ENCODE measurements at places on chromosomes 5 and 9.
A peak's percentile ranks its signal among the peaks of the same experiment; 100 is the strongest.

DNA sequence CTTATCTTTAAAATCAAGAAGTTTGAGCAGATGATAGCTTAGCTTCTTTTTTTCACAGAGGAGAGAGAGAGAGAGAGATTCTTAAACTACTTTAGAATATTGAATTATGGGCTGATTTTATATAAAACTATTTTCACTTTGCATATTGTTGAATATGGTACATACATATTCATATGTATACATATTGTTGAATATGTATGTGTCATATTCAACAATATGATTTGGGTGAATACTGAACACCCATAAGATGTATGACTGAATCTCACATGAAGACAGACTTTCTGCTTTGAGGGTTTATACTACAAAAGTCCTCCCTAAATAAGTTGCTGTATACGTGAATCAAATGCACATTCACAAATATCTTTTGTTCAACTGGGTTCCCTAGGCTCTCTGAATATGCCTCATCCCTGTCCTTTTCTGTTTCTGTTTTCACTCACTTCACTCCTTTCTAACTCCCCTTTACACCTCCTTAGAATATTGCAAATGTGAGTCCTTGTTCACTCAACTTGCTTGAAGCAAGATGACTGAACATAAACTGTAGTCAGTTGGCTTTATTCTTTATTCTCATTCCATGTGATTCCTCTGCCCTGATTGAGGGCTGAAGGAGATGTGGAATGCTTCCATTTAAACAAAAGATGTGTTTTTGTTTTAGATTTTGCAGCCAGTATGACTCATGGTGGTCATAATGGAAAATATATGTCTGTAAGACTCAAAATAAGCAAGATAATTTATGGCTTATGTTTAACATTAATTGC, 225.4 kb upstream of the DAB2 start:
- no peak for DNase-seq

- no peak for DNase-seq
These were observed 154.1 kb upstream of the CD180 start for GRCh38 chr5:67350618-67351201.

- peak; percentile 22 for DNase-seq
These were observed 118.2 kb upstream of the HMHB1 start for GRCh38 chr5:143693651-143694252.

GRCh38 chr9:107485458-107486043, 4.0 kb downstream of the KLF4 start:
- no peak for DNase-seq

DNA sequence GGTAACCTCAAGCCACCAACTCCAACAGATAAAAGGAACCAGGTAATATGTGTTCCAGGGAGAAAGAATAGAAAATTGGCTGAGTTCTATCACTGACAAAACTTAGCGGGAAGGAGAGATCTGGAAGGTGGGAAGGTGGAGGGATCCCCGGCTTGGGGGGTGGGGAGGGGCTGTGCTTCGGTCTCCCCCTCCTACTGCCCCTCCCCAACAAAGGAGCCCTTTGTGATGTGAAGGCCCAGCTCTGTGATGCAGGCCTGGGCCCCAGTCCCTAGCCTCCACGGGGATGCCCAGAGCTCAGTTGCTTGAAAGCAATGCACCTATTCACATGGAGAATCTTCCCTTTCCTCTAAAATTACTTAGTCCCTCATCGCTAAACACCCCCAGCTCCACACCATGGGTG, 4.4 kb upstream of the ZNF484 start:
- no peak for DNase-seq

GRCh38 chr5:130115686-130116085, 211.4 kb downstream of the CHSY3 start:
- DNase-seq, result no peak

DNA sequence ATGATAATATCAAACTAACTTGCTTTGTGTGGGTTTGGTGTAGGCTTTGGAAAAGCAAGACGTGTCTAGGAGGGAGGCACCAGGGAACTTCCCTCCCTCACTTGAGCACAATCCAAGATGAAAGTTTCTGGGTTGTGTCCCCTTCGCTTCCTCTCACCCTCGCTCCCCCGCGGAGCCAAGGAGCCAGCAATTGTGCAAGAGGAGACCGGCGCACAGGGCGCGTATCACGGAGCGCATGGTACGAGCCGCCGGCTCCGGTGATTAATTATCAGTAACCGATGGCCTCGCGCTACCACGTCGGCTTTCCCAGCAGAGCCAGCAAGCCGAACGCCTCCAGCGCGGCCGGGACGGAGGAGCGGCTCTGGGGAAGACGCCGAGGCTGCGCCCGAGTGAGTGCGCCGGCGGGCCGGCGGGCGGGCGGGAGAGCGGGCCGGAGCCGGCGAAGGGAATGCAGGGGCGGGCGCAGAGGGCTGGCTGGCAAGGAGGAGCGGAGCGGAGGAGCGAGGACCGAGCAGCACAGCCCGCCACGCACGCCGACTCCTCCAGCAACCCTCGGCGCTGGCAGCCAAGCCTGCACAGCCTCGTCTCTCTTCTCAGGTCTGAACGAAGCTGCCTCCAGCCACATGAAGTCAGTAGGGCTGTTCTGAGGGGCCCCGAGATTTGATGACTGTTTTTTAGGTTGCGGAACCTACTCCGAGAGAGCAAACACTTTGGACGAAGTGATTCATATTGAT, 143.6 kb downstream of the BNC2 start:
- peak; percentile 3 for DNase-seq

- DNase-seq, result no peak
These were observed 44.9 kb upstream of the CDH18 start for GRCh38 chr5:20032896-20033295.

DNA sequence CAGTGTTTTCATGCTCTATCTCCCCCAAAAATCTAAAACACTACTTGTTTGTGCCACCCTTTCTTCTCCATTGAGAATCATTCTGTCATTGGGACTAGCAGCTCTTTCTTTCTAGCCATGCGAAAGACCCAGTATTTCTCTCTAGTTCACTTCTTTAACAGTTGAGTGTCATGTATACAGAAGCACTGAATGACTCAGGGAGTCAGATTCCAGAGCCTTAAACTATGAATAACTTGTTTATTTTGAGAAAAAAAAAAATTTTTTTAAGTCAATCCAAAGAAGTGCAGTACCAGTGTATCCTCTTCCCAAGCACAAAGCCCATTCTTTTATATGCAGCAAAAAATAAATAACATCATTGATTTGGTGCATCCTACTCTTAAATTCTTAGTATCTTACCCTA, 415.4 kb upstream of the GRAMD2B start:
- no peak for DNase-seq

DNA sequence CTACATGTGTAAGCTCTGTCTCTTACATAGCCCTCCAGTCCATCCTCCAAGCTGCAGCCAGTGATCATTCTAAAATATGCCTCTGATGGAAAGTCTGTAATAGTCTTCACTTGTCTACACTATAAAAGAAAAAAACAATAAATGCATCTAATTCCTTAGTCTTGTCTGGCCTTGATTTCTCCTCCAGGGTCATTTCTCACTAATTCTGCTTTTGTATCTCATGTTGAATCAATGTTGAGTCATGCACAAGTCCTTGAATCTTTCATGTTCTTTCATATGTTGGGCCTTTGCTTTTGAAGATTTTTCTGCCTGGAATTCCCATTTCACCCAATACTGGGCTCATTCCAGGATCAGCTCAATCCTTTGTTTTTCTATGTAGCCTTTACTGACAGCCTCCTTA, 121.1 kb upstream of the TRIM32 start:
- DNase-seq, result no peak

- DNase-seq, result no peak
These were observed 100.1 kb upstream of the DHFR start for GRCh38 chr5:80754900-80755299.

DNA sequence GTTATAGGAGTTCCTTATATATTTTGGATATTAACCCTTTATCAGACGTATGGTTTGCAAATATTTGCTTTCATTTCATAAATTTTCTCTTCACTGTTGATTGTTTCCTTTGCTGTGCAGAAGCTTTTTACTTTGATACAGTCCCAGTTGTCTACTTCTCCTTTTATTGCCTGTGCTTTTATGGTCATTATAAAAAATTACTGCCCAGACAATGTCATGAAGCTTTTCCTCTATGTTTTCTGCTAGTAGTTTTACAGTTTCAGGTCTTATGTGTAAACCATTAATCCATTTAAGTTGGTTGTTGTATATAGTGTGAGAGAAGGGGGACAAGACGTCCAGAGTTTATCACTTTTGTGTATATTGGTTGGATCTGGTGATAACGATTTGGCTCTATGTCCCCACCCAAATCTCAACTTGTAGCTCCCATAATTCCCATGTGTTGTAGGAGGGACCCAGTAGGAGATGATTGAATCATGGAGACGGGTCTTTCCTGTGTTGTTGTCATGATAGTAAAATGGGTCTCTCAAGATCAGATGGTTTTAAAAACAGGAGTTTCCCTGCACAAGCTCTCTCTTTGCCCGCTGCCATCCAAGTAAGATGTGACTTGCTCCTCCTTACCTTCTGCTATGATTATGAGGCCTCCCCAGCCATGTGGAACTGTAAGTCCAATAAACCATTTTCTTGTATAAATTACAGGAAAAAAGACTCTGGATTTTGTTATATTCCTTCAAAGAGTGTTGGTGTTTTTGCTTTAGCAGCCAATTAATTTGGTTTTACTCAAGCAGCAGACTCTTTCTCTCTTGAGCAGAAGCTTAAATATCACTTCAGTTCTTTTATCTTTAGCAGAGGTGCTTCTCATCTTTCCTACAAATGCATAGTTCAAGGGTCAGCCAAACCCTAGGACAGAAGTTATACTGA, 13.7 kb downstream of the F2R start:
- no peak for DNase-seq

DNA sequence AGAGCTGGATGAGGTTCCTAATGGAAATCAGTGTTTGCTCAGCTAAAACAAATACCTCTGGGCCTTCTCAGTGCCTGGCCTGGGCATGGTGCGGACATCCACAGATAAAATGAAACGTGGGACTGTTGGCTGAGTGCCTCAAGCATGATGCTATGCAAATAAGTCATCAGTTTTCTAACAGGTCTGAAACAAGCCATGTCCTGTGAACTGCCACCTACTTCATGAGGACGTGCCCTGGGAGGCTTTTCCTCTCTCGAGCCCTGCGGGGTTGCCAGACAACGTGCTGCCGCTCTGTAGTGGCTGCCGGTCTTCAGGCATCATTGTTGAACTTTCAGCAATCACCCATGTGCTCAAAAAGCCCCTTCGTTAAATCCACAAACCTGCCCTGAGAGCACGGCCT, 240.4 kb upstream of the IRX2 start:
- no peak for DNase-seq

DNA sequence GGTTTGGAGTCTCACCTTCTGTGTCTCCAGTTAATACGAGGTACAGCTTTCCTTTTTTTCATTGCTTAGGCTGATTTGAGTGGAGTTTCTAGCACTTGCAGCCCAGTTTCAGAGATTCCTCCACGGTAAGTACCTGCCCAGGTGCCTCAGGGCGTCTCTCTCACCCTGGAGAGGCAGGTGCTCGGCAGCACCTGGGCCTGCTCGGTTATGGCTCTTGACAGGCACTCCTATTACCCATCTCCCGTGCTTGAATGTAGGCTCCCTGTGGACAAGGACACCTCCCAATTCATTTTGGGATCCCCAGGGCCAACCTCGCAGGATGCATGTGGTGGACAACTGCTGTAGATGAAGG, 144.3 kb downstream of the NR3C1 start:
- no peak for DNase-seq

DNA sequence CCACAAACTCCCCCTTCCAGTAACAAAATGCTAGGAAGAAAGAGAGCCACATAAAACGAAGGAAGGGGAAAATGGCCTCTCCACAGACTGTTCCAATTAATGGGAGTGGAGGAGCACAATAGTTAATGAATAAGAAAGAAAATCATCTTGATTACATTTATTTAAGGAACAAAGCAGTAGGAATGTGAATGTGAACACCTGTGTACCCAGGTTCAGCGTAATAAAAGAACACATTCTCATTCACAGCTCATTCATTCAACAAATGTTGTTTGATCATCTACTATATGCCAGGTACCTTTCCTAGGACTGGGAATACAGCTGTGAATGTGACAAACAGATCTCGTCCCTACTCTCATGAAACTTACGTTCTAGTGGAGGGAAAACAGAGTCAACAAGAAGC, 35.7 kb downstream of the SIL1 start:
- DNase-seq, result no peak

- DNase-seq, result no peak
These were observed 29.2 kb upstream of the PTCH1 start for GRCh38 chr9:95545831-95546567.

- no peak for DNase-seq
These were observed 541.0 kb downstream of the RAB3C start for GRCh38 chr5:59123595-59124561.

- peak; percentile 53 for DNase-seq
These were observed at the start of gene RNF208 for GRCh38 chr9:137222190-137223077. RNF208 (minus strand) TSS chr9:137222240; CDS start chr9:137221212, 1,028 bp downstream.

DNA sequence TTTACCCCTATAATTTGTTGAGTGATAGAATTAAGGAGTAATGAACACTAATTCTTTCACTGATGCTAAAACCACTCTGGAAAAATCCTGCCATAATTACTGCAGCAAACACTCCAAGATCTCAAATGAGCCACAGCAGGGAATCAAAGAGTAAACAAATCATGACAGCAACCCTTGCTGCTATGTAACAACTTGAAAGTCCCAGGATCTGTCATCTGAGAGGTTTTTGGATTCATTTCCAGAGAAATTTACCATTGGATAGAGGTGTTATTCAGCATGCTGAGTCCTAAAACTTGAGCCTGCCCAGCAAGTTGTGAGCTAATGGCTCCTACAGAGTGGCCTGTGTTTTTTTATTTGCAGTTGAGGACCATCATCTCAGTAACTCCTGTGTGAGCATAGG, 59.2 kb downstream of the PRLR start:
- DNase-seq, result no peak

- DNase-seq, result no peak
These were observed 309.8 kb downstream of the TAF11L14 start for GRCh38 chr5:17944046-17944445.

- DNase-seq, result no peak
These were observed 502.0 kb upstream of the KLF4 start for GRCh38 chr9:107991581-107991980.

DNA sequence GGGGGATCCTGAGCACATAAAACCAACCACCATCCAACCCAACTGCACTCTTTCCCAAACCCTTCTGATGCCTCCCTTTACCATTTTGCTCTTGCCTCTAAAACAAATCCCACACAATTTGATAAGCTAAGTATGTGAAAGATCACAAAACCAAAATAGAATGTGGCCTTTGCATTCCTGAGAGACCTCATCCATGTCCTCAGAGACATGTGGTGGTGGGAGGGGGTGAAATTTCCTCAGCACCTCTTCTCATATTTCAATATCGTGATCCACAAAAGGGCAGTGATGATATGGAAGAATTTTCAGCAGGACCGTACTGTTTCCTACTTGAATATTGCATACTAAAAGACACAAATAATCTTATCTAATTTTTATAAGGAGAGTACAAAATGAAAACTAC, 423.3 kb downstream of the TLE1 start:
- DNase-seq, result no peak

DNA sequence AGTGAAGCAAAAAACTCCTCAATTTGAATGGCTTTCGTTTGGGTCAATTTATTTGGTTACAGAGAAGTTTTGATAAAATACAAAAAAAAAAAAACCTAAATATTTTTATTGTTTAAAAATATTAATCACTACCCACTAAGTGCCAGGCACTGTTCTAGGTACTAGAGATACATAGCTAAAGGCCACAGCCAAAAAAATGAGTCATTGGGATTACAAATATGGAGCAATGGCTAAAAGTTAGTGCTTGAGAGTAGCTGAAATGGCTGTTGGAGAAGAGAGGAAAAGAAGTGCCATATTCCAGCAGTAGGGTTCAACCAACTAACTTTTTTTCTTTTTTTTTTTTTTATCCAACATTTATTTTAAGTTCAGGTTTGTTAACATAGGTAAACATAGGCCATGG, 130.1 kb upstream of the PTGER4 start:
- no peak for DNase-seq

Measured in erythroblast (primary cell).